Hematopoietic multipotent progenitor cell treated with erythropoietin and hydrocortisone succinate and interleukin-3 and kit ligand, for 4 days (in vitro differentiated cells): ENCODE measurements at places on chromosomes 16 and 17.

DNA sequence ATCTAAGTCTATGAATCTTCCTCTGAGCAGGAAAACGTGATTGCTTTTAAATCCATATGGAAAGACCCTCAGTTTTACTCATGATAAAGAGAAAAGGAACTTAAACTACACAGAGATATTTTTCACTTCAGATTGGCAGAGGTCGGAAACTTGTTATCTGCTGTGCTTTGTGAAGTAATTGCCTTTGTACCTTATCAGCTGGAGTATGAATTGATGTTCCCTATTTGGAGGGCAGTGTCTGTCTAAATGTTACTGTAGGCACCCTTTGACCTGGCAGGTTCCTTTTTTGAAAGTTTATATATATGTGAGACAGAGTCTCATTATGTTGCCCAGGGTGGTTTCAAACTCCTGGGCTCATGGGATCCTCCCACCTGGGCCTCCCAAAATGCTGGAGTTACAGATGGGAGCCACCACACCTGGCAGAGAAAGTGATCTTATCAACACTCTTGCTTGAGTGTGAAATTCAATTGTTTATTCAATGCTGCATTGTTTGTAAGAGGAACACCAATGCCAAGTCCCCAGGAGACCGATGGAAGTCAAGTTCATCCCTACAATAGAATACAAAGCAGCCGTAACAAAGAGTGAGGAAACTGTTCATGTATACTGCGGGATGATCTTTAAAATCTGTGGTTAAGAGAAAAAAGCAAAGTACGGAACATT, 52.3 kb downstream of the ABCC1 start:
- DNase-seq, result peak; percentile 78

- DNase-seq, result peak; percentile 49
These were observed 971 bp downstream of the MINK1 start for GRCh38 chr17:4833941-4834680.

DNA sequence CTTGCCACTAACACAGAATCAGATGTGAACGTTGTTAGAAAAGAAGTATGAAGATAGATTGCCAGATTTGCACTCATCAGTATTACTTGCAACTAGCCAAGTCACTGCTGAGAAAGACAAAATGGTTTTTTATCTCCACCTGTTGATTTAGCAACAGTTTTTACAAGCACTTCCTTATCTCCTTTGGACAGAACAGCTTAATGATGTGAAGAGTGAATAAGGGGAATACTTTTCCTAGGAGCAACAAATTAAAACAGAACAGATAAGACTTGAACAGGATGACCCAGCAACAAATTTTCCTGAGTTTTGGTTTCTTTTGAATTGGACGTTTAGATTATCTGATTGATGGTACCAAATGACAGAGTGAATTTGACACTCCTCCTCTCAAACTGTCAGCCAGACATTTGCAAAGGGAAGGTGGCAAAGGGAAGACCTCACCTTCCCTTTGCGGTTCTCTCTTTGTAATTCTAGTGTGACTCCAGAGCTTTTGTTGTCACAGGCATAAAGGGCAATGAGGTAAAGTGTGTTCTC, 130.6 kb downstream of the NLK start:
- DNase-seq, result peak; percentile 91

- no peak for DNase-seq
These were observed 20.7 kb downstream of the CPNE2 start for GRCh38 chr16:57113042-57113453.

- DNase-seq, result no peak
These were observed 59.0 kb upstream of the TRAP1 start for GRCh38 chr16:3776316-3776715.

DNA sequence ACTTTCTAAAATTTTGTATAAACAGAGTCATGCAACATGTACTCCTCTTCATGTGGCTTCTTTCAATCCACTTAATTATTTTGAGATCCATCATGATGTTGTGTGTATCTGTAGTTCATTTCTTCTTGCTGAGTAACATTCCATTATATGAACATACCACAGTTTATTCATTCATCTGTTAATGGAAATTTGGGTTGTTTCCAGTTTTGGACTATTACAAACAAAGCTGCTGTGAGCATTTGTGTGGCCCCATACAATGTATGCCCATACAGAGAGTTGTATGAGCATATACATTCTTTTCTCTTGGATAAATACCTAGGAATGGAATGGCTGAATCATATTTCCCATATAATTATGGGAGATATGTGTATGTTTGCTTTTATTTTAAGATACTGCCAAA, 85.6 kb downstream of the CLEC16A start:
- no peak for DNase-seq

GRCh38 chr16:586047-586644, 3.7 kb upstream of the RAB40C start:
- no peak for DNase-seq

DNA sequence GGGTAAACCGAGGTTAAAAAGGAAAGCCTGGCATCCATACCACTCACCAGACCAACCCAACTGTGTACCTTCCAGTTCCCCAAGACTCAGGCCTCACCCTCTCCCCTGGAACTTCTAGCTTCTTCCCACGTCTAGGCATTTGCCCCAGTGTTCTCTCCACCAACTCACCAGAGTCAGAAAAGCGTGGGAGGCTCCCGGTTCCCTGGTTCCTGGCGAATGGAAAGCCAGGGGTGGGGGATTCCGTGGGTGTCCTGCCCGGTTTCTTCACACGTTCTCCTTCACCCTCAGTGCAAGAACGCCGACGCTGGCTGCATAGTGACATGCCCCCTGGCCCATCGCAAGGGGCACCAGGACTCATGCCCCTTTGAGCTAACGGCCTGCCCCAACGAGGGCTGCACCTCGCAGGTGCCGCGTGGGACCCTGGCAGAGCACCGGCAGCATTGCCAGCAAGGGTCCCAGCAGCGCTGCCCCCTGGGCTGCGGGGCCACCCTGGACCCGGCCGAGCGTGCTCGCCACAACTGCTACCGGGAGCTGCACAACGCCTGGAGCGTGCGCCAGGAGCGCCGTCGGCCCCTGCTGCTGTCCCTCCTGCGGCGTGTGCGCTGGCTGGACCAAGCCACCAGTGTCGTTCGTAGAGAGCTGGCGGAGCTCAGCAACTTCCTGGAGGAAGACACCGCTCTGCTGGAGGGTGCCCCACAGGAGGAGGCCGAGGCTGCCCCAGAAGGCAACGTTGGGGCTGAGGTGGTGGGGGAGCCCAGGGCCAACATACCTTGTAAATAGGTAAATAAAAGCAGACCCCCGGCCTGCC, 1.7 kb downstream of the RNF151 start:
- DNase-seq, result no peak

GRCh38 chr17:10266296-10266876, 68.0 kb upstream of the GAS7 start:
- no peak for DNase-seq

- DNase-seq, result no peak
These were observed 107.1 kb downstream of the RAP1GAP2 start for GRCh38 chr17:2903193-2903974.

DNA sequence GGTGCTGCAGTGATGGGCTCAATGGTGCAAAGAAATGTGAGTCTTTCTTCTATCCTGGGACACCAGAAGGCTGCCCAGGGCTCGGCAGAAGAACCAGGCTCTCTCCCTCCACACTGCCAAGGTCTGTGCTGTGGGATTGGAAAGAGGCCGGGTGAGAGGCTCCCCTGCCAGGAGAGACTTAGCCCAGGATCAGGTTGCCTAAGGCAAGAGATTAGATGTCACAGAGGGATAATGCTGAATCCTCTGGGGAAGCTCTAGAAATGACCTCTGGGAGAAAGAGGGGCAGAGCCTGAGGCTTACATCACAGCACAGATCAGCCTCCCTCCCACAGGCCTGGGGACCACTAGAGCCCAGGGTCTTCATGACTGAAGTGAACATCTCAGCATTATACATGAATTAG, 5.7 kb upstream of the DOC2B start:
- no peak for DNase-seq

- peak; percentile 60 for DNase-seq
These were observed 4.8 kb downstream of the CD2BP2 start for GRCh38 chr16:30350134-30350871.

GRCh38 chr17:80755650-80756405, 211.2 kb downstream of the RPTOR start:
- DNase-seq, result peak; percentile 72

DNA sequence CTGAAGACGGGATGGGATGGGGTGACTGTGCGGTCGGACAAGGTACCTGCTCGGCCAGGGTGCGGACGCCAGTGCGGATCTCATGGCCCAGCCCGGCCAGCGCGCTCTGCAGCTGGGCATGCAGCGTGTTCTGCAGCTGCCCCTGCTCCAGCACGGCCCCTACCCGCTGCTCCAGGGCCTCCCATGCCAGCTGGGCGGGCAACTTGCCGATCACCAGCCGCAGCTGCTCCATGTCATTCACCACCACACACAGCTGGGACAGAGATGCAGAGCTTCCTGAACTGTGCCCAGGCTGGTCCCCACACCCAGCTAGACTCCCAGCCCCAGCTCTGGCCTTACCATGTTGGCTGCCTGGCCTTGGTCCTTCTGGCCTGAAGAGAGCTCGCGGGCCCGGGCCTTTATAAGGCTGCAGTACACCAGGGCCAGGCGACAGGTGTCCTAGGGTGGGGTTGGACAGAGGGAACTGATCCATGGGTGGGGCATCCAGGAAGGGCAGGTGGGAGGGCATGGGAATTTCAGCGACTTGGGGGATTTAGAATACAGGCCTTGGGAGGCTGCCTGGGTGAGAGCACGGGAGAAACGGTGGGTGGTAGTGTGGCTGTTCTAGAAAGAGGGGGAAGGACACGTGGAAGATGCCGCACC, 9.8 kb downstream of the UNC13D start:
- DNase-seq, result no peak

DNA sequence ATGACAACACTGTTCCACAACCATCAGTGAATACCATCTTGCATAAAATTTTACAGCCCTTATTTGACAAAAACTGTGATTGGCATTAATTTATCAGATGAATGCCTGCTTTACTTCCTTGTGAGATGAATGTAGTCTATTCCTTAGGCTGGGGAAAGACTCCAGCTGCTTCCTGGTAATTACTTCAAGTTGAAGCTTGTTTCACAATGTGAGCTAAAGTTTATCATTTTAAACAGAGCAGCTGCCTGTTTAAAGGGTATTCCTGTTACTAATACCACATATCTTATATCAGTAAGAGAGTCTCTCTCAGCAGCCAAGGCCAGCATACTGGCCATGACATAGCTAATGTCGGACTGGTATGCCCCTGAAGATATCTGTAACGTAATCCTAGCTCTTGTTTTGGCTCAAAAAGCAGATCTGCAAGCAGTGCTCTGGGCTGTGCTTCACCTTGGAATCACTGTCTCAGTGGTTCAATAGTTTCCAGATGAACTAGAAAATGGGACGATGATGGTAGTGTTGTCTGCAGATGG, 13.2 kb upstream of the ARL2BP start:
- DNase-seq, result no peak

DNA sequence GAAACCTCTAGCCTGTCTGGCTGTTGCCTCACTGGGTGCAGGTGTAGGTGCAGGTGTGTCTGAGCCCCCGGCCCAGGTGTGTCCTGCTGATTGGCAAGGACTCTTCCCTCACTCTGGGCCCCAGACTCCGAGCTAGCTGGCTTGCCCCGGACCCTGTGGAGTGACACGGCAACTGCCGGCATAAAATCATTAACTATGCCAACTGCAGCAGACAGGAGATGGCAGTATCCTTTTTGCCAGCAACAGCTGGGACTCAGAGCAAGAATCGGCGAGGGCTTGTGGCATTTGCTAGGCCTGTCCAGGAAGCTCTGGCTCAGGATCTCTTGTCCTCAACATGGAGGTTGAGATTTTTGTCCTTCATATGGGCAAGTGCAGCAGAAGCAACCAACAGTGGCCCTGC, 20.8 kb downstream of the CIAPIN1 start:
- no peak for DNase-seq

DNA sequence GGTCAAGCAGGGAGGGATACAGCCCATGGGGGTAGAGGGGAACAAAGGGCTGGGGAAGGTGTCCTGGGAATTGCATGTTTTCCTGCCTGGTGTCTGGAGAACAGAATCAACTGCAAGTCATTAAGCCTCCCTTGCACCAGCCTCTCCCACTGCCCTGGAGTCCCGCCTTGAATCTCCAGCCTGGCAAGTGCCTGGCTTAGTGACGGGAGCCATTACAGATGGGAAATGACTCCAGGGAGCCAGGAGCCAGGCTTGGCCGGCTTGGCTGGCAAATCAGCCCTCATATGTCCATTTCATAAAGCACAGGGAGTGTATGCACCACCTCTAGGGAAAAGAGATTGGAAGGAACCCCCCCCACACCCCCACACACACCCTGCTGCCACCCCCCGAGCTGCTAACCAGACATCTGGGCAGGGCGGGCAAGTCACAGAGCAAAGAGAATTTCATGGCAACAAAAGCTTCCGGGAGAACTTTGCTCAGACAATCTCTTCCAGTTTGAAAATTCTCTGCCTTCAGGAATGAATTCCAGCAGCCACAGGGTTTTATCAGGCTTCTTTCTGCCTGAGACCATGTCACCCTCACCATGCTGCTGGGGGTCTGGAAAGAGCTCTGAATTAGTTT, 127.7 kb downstream of the NTN1 start:
- no peak for DNase-seq

- DNase-seq, result no peak
These were observed 42.9 kb downstream of the SYT17 start for GRCh38 chr16:19210968-19211367.

DNA sequence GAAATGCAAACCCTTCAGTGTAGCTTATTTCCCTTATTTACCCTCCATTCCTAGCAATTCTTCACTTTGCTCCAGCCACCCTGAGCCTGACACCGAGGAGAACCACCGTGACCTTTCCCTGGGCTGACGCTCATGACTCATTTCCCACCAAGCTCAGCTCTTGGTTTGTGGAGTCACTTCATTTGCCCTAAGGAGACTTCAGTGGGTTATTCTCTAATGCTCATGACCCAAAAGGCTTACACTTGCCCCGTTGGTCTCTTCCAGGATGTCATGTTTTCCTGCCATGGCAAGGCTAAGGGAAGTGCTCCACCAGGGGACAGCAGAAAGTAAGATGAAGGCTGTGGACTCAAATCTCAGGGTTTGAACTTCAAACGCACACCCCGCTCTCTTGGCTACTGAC, 161.0 kb downstream of the CBLN1 start:
- no peak for DNase-seq

GRCh38 chr17:10316801-10317542, 55.8 kb downstream of the MYH13 start:
- peak; percentile 83 for DNase-seq

- DNase-seq, result no peak
These were observed 121.5 kb upstream of the ADAMTS18 start for GRCh38 chr16:77556201-77556873.

- DNase-seq, result peak; percentile 29
These were observed 25.0 kb downstream of the WNT9B start for GRCh38 chr17:46876353-46876887.

- no peak for DNase-seq
These were observed 146.5 kb downstream of the MAP2K6 start for GRCh38 chr17:69560987-69561441.

GRCh38 chr17:27533874-27534815, 77.9 kb downstream of the KSR1 start:
- DNase-seq, result no peak
